CD4-positive, alpha-beta T cell treated with Interferon alpha-2 for 1 hour (primary cell): ENCODE measurements at places on chromosomes 5 and 9.

GRCh38 chr5:421901-422300 lies 21.1 kb upstream of the EXOC3 start:
- DNase-seq, result no peak

DNA sequence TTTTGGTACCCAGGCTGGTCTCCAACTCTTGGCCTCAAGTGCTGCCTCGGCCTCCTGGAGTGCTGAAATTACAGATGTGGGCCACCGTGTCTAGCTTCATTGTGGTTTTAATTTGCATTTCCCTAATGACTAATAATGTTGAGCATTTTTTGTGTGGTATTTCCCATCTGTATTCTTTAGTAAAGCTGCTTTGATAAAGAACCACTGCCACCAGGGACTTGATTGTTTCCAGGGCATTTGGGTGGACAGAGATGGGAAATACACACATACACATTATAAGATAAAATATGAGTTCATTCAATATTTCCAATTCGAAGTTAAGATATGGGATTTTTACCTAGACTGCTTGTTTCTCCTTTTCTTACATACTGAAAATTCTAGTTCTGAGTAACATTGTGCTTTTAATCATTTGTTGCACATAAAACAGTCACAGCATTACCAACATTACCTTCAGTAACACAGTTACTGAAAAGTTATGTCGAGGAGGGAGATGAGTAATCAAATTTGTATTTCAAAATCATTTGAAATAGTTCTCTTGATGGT lies 28.9 kb downstream of the HABP4 start:
- no peak for DNase-seq

DNA sequence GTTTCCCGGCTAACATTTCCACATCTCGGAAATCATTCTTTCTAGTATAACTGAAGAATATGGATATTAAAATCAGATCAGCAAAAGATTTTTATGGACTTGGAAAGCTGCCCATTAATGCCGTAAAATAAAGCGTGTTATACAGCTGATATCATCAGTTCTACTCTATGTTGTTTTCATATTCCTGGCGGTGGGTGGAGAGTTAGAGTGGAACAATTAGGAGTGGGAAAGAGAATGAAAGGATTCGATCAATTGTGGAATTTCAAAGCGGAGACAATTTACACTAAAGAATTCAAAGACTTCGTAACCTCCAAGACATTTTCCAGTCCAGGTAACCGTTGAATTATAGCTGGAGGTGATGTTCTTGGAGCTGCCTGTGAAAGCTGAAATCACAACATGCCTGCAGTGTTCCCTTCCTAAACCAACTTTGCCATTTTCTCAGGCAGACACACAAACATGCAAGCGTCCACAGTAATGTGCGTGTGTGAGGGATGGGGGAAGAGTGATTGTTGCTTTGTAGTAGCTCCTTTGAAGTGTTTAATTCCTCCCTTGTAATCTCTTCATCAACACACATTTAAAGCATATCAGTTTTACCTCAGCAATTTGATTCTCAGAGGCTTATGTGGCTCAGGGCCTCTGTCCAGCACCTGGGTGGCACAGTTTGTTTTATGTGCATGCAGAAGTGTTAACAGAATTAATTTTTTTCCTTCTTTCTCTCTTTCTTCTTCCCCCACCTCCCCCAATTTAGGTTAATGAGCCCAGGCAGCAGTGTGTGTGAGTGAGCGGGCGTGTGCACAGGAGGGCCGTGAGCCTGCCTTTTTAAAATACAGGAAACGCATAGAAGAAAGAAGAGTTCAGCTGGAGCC lies 544.1 kb downstream of the RAB3C start:
- DNase-seq, result no peak

- no peak for DNase-seq
Observed at GRCh38 chr5:50958852-50959457, 292.5 kb downstream of the PARP8 start.

- no peak for DNase-seq
Observed at GRCh38 chr5:2335125-2335732, 416.2 kb downstream of the IRX2 start.

- DNase-seq, result no peak
Observed at GRCh38 chr5:80509362-80509761, 21.5 kb downstream of the FAM151B start.

DNA sequence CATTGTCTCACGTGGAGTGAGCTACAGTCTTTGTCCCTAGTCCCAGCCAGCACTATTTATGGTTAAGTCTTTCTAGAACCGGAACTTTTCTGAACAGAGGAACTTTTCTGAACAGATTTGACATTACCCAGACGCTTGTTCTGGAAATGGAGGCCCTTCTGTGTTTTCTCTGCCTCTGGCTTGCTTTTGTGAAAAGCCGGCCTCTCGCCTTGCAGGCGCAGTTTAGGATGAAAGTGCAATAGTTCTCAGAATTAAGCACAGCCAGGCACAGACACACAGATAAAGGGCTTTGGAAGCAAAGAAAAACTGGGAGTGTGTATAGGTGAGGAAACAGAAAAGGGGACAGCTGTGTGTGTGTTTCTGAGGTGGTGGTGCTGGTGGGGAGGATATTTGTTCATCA lies 5.9 kb downstream of the GDNF start:
- DNase-seq, result no peak

DNA sequence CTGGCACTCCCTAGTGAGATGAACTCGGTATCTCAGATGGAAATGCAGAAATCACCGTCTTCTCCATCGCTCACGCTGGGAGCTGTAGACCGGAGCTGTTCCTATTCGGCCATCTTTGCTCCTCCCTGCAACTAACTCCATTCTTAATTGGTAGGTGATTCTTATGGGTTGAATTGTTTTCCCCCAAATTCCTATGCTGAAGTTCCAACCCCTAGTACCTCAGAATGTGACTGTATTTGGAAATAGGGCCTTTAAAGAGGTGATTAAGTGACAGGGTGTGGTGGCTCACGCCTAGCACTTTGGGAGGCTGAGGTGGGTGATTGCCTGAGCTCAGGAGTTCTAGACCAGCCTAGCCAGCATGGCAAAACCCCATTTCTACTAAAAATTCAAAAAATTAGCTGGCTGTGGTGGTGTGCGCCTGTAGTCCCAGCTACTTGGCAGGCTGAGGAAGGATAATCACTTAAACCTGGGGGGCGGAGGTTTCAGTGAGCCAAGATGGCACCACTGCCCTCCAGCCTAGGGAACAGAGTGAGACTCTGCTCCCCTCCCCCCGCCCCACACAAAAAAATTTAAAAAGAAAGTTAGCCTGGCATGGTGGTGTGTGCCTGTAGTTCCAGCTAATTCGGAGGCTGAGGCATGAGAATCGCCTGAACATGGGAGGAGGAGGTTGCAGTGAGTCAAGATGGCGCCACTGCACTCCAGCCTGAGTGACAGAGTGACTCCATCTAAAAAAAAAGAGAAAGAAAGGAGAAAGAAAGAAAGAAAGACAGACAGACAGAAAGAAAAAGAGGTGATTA lies 25.2 kb upstream of the FOCAD start:
- DNase-seq, result no peak

GRCh38 chr5:77971776-77972468 lies 195.8 kb upstream of the TBCA start:
- DNase-seq, result no peak

DNA sequence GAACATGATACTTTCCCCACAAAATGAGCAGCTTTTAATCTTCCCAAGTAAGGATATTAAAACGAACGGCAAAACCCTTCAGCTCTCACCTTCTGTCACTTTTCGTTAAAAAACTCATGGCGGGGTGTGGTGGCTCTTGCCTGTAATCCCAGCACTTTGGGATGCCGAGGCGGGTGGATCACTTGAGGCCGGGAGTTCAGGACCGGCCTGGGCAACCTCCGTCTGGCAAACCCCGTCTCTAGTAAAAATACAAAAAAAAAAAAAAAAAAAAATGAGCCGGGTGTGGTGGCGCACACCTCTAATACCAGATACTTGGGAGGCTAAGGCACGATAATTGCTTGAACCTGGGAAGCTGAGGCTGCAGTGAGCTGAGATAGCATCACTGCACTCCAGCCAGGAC lies 902 bp downstream of the TMED9 start:
- DNase-seq, result no peak

GRCh38 chr5:18072600-18072999 lies 438.3 kb downstream of the TAF11L14 start:
- no peak for DNase-seq

- DNase-seq, result no peak
Observed at GRCh38 chr9:13570068-13570974, 290.8 kb upstream of the MPDZ start.

- DNase-seq, result no peak
Observed at GRCh38 chr5:145922059-145922458, 14.3 kb upstream of the SH3RF2 start.

DNA sequence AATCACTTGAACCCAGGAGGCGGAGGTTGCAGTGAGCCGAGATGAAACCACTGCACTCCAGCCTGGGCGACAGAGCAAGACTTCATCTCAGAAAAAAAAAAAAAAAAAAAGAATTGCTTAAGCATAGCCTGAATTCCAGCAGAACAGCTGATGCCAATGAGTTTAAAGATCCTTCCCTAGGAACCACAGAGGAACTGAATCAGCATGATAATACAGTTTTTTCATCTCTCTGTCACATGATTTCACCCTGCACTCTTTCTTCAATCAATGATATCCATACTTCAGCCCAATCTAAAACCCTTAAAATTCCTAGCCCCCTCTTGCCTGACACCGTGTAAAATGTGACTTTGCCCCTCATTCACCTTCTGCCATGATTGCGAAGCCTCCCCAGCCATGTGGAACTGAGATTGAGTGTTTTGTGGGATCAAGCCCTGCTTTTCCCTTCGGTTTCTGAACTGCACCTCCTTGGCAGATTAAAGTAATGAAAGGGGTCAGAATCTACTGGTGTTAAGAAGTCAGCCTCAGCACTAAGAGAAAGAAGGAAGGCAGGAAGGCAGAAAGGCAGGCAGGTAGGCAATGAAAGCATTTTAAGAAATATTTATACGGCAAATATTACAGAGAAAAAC lies 20.9 kb upstream of the DMXL1 start:
- DNase-seq, result no peak

DNA sequence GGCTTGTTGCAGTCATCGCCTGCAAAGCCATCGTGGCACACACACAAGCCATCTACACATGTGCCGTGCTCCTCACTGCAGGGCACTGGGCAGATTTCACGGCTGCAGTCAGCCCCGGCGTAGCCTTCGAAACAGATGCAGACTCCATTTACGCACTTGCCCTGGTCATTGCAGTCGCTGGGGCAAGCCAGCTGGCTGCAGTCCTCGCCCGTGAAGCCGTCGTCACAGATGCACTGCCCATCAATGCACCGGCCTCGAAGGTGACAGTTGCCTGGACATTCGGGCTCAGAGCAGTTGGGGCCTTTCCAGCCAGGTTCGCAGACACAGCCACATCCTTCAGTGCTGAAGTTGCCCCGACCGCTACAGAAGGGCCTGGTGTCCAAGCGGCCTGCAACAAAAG lies 31.1 kb downstream of the TNC start:
- DNase-seq, result no peak

- DNase-seq, result no peak
Observed at GRCh38 chr9:134883040-134883782, 2.6 kb downstream of the FCN2 start.

GRCh38 chr9:122370869-122371755 lies at the start of gene PTGS1:
Gene PTGS1 (plus strand): TSS chr9:122371024. CDS start chr9:122371085, 61 bp downstream.
- DNase-seq, result peak; percentile 19

DNA sequence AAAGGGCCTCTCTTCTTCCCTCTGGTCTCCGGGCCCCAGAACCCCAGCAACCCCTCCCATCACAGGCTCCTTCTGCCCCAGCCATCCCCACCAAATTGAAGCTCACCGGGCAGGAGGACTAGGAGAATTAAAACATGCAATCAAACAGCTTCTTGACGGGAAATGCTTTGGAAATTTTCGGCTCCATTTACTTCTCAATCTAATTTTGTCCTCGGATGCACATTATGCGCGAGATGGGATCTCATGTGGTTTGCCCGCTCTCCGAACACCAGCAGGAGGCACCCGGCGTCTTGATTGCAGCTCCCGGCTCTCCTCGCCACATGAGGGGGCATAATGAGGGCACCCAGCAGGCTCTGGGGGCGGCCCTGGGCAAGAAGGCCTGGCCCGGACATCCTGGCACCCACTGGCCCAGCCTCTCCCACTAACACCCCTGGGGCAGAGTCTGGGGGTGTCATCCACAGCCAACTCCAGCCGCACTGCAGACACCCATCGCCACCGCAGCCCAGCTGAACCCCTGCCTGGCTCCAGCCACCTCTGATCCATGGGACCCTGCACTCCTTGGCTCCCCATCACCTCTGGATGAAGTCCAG lies 135.5 kb downstream of the PAX5 start:
- no peak for DNase-seq

DNA sequence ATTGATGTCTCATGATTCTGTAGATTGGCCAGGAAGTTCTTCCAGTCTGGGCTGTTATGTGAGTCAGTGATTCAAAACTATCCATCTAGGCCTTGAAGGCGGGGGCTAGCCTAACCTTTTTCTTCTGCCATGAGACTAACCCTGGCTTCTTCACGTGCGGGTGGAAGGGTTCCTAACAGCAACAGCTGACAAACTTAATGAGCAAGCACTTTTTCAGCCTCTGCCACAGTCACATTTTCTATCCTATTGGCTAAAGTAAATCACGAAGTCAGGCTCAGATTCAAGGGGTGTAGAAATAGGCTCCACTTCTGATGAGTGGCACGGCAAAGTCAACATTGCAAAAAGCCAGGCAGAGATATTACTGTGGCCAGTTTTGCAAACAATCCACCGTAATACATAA lies 68.4 kb downstream of the STK32A start:
- DNase-seq, result no peak

DNA sequence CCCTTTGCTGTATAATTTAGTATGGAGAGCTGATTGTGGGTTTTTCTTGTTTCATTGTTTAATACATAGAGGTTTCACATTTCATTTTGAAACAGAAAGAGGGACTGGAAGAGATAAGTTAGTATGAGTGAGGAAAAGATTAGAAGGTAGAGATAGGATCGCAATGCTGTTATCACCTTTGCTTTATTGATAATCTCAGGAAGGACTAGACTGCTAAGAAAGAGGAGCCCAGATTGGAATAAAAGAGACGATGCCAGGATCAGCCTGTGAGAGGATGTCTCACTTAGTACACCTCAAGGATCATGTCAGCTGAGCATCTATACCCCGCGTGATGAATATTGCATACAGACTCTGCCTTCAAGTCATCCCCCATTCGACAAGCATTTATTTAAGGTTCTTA lies 178.0 kb upstream of the DMAC1 start:
- no peak for DNase-seq

GRCh38 chr5:34657274-34657921 lies 1.3 kb downstream of the RAI14 start:
- DNase-seq, result no peak

DNA sequence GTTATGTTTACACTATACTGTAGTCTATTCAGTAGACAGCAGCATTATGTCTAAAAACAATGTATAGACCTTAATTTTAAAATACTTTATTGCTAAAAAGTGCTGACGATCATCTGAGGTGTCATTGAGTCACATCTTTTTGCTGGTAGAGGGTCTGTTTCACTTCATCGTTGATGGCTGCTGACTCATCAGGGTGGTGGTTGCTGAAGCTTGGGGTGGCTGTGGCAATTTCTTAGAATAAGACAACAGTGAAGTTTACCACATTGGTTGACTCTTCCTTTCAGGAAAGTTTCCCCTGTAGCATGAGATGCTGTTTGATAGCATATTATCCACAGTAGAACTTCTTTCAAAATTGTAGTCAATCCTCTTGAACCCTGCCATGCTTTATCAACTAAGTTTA lies 150.3 kb downstream of the FBXL7 start:
- DNase-seq, result no peak

- no peak for DNase-seq
Observed at GRCh38 chr9:121671612-121672155, 20.2 kb downstream of the DAB2IP start.

GRCh38 chr9:117682955-117683710 lies 21.1 kb upstream of the TLR4 start:
- no peak for DNase-seq

- no peak for DNase-seq
Observed at GRCh38 chr5:133675376-133676154, 63.2 kb upstream of the FSTL4 start.
